Amygdala (tissue), 56 donors: ENCODE measurements at places on chromosomes 12 and 14.

- no peak for DNase-seq
Observed at GRCh38 chr12:25884920-25885234, 73.6 kb upstream of the RASSF8 start.

- DNase-seq = no peak
Observed at GRCh38 chr14:53683229-53683628, 273.4 kb downstream of the BMP4 start.

GRCh38 chr14:45238988-45239387 is 14.0 kb downstream of the MIS18BP1 start:
- no peak for DNase-seq

- DNase-seq = no peak
Observed at GRCh38 chr12:49030119-49030518, 11.5 kb upstream of the PRKAG1 start.

DNA sequence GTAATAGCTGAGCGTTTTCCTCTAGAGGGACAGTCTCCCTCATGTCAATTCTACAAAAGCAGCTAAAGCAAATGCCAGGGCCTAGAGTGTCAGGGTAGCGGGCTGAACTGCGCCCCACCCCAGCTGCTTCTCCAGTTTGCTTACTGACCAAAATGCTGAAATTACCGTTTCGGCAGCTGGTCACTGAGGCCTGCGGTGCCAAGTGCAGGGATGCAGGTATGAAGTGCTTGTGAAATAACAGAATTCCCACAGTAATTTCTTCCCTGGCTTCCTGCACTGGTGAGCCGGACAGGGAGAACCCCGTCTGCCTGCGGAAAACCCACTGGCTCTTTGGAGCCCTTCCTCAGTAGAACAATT is 19.1 kb downstream of the PSMC1 start:
- no peak for DNase-seq

- no peak for DNase-seq
Observed at GRCh38 chr12:64923536-64923935, 99.1 kb downstream of the TBC1D30 start.

- DNase-seq = no peak
Observed at GRCh38 chr14:105192866-105193731, 12.0 kb upstream of the NUDT14 start.

DNA sequence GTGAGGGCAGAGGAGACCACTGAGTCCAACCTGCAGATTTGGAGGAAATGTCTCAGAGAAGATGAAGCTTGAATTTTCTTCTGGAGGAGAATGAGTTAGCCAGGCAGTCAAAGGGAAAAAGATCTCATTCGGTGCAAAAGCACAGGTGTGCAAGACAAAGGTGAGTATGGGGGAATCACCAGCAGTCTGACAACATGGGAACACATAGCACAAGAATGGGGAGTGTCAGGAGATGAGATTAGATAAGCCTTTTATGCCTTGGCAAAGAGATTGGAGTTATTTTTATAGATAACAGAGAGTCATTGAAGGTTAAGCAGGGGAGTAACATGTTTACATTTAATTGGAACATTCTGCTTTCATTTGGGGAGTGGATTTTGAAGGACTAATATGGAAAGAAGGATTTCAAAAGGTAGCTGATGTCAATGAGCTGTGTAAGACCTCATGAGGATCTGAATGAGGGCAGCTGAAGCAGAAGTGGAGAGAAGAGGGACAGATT is 171.3 kb upstream of the NTF3 start:
- DNase-seq = no peak

DNA sequence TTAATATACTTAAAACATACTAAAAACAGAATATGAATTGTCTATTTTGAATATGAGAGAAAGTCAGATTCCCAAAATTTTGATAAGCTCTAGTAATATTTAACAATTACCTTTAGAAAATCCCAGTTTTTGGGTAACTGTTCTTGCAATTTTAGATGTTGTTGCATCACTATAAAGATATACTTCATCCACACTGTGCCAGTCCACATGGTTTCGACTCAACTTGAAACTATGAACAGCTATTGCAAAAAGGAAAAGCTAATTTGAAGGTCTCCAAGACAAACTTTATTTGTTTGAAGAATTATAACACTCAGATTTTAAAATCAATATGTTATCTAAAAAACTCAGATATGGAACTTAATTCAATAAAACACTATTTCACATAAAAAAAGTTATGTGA is 59.9 kb downstream of the DDHD1 start:
- DNase-seq = no peak

DNA sequence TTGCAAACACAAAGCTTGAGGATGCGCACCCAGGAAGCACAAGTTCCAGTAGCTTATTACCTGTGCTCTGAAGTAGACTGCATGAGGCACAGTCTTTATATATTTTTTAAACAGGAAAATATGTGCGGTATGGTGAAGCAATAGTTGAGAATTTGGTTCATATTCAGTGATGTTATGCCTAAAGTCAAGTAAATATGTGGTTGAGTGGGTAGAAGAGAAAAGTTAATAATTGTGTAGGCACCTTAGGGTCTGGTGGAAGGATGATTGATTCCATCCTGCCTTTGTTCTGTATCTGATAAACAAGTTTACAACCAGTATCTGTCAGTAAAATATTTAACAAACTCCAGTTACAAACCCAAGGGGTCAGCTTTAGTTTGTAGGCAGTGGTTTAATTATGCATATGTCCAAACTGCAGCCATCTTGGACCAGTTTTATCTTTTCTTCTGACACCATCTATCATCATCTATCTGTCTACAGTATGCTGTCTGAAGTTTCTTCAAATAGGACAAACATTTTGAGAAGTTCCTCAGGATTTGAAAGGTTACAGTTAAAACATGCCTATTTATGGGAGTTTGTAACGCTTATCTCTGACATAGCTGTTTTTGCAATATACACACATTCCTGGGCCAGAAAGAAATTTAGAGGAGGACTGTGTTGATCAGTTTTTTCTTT is 10.8 kb downstream of the SINHCAF start:
- DNase-seq = no peak

- DNase-seq = no peak
Observed at GRCh38 chr12:4292341-4293073, 18.9 kb downstream of the CCND2 start.

GRCh38 chr12:108853426-108853825 is 4.0 kb downstream of the SSH1 start:
- DNase-seq = no peak

DNA sequence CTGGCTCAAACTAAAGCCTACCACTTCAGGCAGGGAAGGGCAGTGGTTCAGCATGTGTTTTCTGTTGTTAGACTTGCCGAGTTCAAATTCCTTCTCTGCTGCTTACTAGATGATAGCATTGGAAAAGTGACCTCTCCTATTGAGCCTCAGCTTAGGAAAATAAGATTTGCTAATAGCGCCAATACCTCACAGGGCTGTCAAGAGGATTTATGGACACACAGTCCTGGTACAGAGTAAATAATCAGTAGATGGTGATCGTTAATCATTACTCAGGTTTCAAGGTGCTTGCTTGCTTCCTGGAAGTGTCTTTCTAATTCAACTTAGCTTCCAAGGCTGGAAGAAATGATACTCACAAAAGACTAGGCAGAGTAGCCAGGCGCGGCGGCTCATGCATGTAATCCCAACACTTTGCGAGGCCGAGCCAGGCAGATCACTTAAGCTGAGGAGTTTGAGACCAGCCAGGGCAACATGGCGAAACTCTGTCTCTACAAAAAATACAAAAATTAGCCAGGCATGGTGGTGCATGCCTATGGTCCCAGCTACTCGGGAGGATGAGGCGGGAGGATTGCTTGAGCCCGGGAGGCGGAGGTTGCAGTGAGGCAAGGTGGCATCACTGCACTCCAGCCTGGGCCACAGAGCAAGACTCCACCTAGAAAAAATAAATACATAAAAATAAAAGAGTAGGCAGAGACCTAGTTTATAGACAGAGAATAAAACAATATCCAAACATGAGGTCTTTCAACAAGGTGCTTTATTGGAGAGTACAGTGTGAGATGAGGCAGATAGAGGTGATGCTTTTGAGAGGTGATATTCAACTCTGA is 6.0 kb downstream of the PLA2G1B start:
- no peak for DNase-seq

DNA sequence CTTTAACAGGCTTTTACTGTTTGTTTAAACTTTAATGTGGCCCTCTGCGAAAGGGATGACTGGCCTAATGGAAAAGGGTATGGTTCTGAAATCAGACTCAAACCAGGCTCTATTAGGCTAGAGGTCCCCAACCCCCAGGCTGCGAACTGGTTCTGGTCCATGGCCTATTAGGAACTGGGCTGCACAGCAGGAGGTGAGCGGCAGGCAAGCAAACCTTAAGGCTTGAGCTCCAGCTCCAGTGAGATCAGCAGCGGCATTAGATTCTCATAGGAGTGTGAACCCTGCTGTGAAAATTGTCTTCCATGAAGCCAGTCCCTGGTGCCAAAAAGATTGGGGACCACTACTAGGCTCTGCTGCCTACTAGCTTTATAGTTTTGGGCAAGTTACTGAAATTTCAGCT is 11.1 kb downstream of the GALNT4 start:
- DNase-seq = no peak

DNA sequence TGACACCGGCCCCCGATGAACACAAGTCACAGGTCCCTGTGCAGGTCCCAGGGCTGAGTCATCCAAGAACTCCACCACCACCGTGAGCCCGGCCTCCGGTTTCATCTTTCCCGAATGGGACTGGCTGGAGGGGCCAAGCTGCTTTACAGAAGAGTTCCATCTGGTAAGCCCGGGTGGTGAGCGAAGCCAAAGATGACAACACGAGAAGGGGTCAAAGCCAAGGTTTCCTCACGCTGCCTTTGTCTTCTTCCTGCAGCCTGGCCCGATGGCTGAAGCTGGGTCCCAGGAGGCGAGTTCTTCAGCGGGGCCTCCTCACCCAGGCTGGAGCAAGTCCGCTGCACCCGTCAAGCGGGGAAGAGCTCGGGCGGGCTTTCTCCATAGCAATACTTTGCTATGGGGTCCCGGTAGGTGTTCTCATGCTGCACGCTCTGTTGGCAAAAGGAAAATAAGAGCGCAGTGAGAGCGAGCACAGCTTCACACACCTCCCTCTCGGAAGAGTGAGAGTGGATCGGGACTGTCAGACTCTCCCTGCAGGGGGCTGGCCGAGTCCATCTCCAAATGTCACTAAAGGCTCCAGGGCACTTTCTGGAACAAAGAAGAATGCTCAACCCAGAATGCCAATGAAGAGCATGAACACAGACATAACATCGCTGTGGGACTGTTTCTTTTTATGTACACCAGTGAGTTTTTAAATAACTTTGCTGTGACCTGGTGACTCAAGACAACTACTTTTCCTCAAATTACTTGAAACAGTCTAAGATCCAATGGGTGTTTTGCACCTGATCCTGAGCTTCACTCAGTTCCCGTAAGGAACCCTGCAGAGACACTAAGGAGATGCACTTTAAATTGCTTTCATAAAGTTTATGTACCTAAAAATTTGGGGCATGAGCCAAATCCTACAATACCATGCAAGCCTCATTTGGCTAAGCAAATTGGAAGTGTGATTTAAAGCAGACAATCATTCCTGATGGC is 20.1 kb downstream of the SPRING1 start:
- no peak for DNase-seq

DNA sequence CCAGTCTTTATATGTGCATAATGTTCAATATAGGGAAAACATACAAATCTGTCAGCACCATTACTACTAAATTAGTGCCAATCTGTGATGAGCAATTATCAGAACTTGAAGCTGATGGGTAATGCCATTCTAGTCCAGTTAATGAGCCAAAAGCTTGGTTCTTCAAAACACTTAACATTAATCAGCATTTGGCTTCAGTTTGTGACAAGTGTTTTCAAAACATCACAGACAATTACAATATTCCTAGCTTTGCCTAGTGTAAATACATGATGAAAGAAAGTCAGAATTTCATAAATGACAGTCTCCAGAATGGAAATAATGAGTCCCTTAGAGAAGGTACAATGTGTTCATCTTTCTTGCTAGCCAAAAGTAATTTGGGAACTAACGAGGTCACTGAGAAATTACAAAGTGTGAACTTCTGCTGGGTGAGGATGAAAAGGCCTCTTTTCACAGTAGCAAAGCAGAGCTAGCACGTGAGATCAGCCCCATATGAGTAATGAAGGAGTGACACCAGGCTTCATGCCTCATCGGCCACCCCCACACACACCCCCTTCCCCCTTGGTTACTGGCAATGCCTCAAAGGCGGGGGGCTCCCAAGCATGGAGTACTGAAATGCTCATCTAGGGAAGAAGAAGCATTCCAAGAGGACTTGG is 180.6 kb upstream of the EEA1 start:
- DNase-seq = no peak

- DNase-seq = no peak
Observed at GRCh38 chr12:78018939-78019338, 188.2 kb downstream of the NAV3 start.

- no peak for DNase-seq
Observed at GRCh38 chr12:85018098-85018497, 18.0 kb downstream of the TSPAN19 start.

DNA sequence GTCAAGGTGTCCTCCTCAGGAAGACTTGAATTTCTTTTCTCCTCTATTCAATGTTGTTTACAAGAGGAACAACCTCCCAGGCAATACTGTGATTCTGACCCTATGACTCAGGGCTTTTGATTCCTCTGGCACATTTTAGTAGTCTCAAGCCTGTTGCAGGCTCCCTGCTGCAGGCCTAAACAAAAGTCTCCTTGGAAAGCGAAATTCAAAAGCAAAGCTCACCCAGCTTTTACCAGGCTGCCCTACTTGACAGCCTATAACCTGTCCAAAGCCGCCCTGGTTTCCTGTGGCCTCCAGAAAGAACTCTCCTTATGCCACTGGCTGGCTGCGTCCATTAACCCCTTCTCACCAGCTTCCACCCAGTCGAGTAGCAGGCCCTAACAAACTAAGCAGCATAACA is 11.6 kb downstream of the FGD6 start:
- DNase-seq = peak; percentile 70

- peak; percentile 5 for DNase-seq
Observed at GRCh38 chr12:6735448-6736191, 11.8 kb downstream of the COPS7A start.

GRCh38 chr12:77834618-77835017 is 3.9 kb downstream of the NAV3 start:
- DNase-seq = no peak

- DNase-seq = peak; percentile 20
Observed at GRCh38 chr14:101876555-101876938, 87.8 kb upstream of the DYNC1H1 start.

DNA sequence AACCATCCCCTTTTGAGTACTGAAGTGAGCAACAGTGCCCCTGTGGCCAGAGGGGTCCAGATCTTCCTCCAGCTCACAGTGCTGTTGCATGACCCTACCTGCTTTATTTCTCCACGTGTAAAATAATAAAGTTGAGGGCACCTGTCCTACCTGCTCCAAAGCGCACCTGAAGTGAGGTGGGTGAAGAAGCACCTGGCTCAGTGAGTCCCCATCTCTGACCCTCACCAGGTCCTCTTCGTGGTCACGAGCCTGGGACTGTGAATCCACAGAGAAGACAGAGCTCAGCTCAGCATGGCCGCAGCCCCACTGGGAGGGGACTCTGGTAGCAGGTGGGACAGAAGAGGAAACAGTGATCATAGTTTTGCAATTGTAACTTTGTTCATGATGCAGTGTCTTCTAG is 976.7 kb upstream of the TMEM132C start:
- DNase-seq = no peak

- no peak for DNase-seq
Observed at GRCh38 chr12:122100568-122100967, 22.0 kb downstream of the MLXIP start.

GRCh38 chr12:87661786-87662377 is 367.3 kb downstream of the C12orf50 start:
- no peak for DNase-seq

- no peak for DNase-seq
Observed at GRCh38 chr14:64137657-64138290, 156.4 kb downstream of the ESR2 start.
